T-helper 2 cell (primary cell): ENCODE measurements at places on chromosomes 5 and 9.

GRCh38 chr5:68424799-68425537, 209.4 kb downstream of the PIK3R1 start:
- no peak for DNase-seq

- DNase-seq, result no peak
Observed at GRCh38 chr5:140084541-140084940, 29.4 kb upstream of the PURA start.

GRCh38 chr5:37539459-37539858, 160.3 kb downstream of the WDR70 start:
- DNase-seq, result no peak

GRCh38 chr5:168047669-168048111, 243.8 kb upstream of the WWC1 start:
- no peak for DNase-seq

GRCh38 chr9:121322037-121322736, 47.9 kb downstream of the STOM start:
- no peak for DNase-seq

- no peak for DNase-seq
Observed at GRCh38 chr5:7671381-7671993, 179.4 kb downstream of the CFAP90 start.

GRCh38 chr5:32803656-32804055, 92.5 kb downstream of the NPR3 start:
- DNase-seq, result no peak

- no peak for DNase-seq
Observed at GRCh38 chr5:131536211-131536826, 98.7 kb downstream of the RAPGEF6 start.

DNA sequence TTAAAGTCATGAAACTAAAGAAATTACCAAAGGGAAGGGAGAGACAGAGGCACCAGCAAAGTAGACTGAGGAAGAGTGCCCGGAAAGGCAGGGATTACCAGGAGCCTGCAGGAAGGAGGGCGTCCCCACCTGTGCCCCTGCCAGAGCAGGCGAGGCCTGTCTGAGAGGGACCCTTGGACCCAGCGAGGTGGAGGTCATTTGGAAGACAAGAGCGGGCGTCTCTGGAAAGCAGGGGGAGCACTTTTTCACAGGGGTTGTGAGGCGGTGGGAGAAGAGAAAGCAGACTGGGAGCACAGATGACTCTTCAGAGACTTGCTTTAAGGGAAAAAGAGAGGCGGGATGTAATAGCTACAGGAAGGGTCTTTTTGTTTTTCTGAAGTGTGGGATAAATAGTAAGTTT, 27.5 kb upstream of the SLC2A8 start:
- DNase-seq, result no peak

- no peak for DNase-seq
Observed at GRCh38 chr5:66209794-66210193, 65.7 kb downstream of the SREK1 start.

- no peak for DNase-seq
Observed at GRCh38 chr9:89941875-89942274, 337.1 kb downstream of the GADD45G start.

GRCh38 chr5:93925321-93925720, 183.9 kb upstream of the POU5F2 start:
- no peak for DNase-seq

DNA sequence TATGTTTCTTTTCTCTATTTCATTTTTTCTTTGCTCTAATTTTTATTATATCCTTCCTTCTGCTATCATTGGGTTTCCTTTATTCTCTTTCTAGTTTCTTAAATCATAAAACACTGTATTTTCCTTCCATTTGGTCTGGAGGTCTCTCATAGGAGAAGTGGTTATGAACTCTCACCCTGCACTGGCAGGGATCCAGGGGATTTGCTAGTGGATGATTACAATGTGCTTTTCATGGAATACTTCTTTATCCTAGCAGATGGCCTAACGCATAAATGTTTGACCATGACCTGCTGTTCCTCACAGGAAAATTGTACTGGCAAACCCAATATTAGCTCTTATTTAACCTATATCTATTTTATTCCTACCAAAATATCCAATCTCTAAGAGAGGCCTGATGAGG, 31.5 kb upstream of the SGCD start:
- no peak for DNase-seq

DNA sequence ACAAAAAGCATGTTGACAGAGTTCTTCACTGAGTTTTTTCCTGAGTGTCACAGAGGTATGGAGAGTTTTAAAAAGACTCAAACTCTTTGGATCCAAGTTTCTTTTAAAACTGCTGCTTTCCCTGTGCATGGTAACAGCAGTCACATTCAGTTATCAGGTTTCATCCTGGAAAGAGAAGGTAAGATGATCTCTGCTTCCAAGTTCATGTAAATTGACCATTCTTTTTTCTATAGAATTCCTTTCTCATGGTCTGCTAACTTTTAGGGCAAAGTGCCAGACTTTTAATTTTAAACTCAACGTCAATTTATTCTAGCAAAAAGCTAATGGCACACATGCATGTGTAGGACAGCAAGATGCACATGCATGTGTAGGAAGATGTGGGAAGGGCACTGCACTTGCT, 52.5 kb upstream of the PRLR start:
- DNase-seq, result no peak

DNA sequence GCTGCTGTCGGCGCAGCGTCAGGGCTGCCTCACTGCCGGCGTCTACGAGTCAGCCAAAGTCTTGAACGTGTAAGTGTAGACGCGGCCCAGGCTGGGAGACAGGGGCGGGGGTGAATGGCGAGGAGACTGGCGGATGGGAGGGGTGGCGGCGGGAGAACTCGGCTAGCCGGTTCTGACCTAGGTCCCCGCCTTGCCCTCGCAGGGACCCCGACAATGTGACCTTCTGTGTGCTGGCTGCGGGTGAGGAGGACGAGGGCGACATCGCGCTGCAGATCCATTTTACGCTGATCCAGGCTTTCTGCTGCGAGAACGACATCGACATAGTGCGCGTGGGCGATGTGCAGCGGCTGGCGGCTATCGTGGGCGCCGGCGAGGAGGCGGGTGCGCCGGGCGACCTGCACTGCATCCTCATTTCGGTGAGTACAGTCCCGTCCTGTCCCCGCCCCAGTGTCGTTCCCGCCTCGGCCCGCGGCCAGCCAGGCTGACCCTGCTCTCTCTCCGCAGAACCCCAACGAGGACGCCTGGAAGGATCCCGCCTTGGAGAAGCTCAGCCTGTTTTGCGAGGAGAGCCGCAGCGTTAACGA, 745 bp downstream of the GADD45G start:
- DNase-seq, result peak; percentile 78

GRCh38 chr9:38406476-38407186, 14.1 kb downstream of the ALDH1B1 start:
- DNase-seq, result no peak

GRCh38 chr5:14946815-14947620, 75.4 kb upstream of the ANKH start:
- DNase-seq, result no peak

GRCh38 chr5:170312301-170312595, 14.7 kb upstream of the LCP2 start:
- no peak for DNase-seq

DNA sequence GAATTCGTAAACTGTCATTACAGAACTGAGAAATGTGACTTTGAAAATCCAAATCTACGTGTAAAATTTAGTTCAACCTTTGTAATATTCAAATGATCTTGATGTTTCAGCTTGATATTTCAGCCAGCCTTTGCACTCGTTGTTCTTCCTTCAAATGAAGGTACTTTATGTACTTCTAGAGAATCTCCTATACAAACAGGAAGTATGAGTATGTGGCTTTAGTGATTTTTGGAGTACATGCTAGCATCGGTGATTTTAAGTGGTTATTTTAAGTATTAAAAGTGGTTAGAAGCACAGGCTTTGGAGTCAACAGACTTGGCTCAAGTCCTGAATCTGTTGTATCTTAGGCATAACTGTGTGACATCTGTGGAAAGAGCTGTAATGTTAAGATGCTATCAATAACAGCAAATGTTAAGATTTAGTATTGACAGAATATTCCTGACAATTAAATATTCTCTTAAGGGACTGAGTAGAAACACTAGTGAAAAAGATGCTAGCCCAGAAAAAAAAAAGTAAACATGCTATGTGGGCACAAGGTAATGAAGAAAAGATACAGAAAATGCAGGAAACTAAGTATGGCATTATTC, 398.0 kb downstream of the ADGRV1 start:
- DNase-seq, result no peak

DNA sequence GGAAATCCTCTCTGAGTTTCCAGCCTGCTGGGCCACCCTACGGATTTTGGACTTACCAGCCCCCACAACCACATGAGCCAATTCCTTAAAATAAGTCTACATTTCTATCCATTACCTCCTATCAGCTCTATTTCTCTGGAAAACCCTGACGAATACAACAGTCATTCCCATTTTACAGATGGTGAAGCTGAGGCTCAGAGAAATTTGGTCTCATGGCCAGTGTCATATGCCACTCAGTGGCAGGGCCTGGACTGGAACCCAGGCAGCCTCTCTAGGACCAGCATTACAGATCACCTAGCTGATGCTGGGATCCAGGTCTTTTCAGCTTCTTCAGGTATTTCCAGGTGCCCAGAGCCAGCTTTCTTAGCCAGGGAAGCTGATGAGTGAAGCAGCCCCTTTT, 45.0 kb upstream of the SH3PXD2B start:
- DNase-seq, result no peak

- DNase-seq, result no peak
Observed at GRCh38 chr5:10030219-10030831, 219.4 kb downstream of the ATPSCKMT start.

- DNase-seq, result no peak
Observed at GRCh38 chr5:150152636-150153462, 2.8 kb downstream of the PDGFRB start.

DNA sequence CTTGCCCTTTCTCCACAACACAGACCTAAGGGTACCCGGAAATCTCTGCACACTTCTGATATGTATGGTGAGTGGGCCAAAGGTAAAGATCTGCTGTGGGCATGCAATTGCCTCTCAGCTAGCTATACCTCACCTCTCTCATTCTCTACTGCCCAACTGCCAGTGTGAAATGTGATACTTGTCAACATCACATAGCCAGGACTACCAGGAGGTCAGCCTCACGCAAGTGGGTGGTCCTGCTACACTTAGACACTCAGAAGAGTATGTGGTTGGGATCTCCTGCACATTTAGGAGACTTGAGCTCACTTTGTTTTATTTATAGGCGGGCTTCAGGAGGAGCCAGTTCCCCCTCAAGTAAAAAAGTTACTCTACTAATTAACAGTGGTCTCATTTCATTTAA, 88.0 kb upstream of the MAN2A1 start:
- no peak for DNase-seq

GRCh38 chr5:132431632-132432031, 58.9 kb downstream of the IRF1 start:
- DNase-seq, result no peak

GRCh38 chr5:59088546-59088945, 505.7 kb downstream of the RAB3C start:
- no peak for DNase-seq

DNA sequence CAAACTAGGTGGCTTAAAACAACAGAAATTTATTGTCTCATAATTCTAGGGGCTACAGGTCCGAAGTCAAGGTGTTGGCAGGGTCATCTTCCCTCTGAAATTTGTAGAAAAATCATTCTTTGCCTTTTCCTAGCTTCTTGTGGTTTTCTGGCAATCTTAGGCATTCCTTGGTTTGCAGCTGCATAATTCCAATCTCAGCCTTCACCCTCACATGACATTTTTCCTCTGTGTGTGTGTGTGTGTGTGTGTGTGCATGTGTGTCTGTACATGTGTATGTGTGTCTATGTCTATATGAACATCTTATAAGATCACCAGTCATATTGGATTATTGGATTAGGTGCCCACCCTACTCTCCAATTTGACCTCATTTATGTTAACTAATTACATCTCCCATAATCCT, 330.6 kb downstream of the CHSY3 start:
- DNase-seq, result no peak

- no peak for DNase-seq
Observed at GRCh38 chr5:175894271-175894670, 22.9 kb downstream of the CPLX2 start.

GRCh38 chr5:157266286-157267007, 524 bp downstream of the CYFIP2 start:
- no peak for DNase-seq

GRCh38 chr9:69223605-69224004, 49.5 kb downstream of the TJP2 start:
- no peak for DNase-seq
